ENCODE measurements at places on chromosomes 12 and 14. TPM values are rescaled to one million over a fixed set of nuclear protein-coding genes. Genes with fewer than 3 reads are reported as not detected.
A peak's percentile ranks its signal among the peaks of the same experiment; 100 is the strongest.

UBE3B gene
- 46.9 TPM for total RNA-seq

RNASE7 gene
- total RNA-seq = not detected

GRCh38 chr12:127107744-127108143 lies 1159.2 kb upstream of the TMEM132C start:
- no peaks in the 10 kb centered on the region for H3K36me3 ChIP-seq
- H3K27ac ChIP-seq = no peak overlapping the region
- no peak overlapping the region for H3K4me3 ChIP-seq
- peaks cover 23% of the 10 kb centered on the region for H3K27me3 ChIP-seq
- no peak for DNase-seq

- H3K36me3 ChIP-seq = no peaks in the 10 kb centered on the region
- no peaks in the 10 kb centered on the region for H3K4me1 ChIP-seq
- no peak overlapping the region for H3K27ac ChIP-seq
- peaks cover 2% of the 10 kb centered on the region for H3K27me3 ChIP-seq
Observed at GRCh38 chr12:91434081-91434480, 251.5 kb upstream of the DCN start.

DNA sequence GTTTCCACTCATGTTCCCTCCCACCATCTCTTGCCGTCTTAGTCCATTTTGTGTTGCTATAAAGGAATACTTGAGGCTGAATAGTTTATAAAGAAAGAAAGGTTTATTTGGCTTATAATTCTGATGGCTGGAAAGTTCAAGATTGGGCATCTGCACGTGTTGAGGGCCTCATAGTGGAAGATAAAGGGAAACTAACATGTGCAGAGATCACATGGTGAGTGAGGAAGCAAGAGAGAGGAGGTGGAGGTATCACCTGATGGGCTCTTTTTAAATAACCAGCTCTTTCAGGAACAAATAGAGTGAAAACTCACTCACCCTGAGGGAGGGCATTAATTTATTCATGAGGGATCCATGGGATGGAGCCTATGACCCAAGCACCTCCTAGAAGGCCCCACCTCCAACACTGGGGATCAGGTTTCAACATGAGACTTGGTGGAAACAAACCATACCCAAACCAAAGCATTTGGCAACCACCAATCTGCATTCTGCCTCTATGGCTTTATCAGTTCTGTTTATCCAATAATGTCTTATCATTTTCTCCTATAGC lies 29.5 kb downstream of the MYO1H start:
- peaks cover 11% of the 10 kb centered on the region for H3K4me1 ChIP-seq
- peaks cover 41% of the 10 kb centered on the region for H3K27me3 ChIP-seq
- no peak for DNase-seq
- no peak overlapping the region for H3K4me3 ChIP-seq
- peak overlapping the region; percentile 25 for H3K27ac ChIP-seq

- H3K27me3 ChIP-seq = peaks cover 7% of the 10 kb centered on the region
- no peak overlapping the region for H3K4me3 ChIP-seq
- no peaks in the 10 kb centered on the region for H3K36me3 ChIP-seq
- no peak overlapping the region for H3K27ac ChIP-seq
Observed at GRCh38 chr14:54698966-54699530, 132.1 kb downstream of the SAMD4A start.

Measured in naive thymus-derived CD8-positive, alpha-beta T cell (primary cell).